GM12878 (cell line): ENCODE measurements at places on chromosomes 2 and 18. TPM values are rescaled to one million over a fixed set of nuclear protein-coding genes. Genes with fewer than 3 reads are reported as not detected.
A peak's percentile ranks its signal among the peaks of the same experiment; 100 is the strongest.

The TSPYL6 gene
- total RNA-seq = not detected in 2 replicates

The RAMP1 gene
- not detected in 2 replicates for total RNA-seq

GRCh38 chr2:216540920-216541319 is 42.3 kb downstream of the RPL37A start:
- no peak for DNase-seq

The CFAP53 gene
- 0.26 TPM in 1 of 2 replicates, not detected in the other for total RNA-seq

- no peak for DNase-seq
These were observed 20.6 kb downstream of the SMAD7 start for GRCh38 chr18:48929941-48930713.

DNA sequence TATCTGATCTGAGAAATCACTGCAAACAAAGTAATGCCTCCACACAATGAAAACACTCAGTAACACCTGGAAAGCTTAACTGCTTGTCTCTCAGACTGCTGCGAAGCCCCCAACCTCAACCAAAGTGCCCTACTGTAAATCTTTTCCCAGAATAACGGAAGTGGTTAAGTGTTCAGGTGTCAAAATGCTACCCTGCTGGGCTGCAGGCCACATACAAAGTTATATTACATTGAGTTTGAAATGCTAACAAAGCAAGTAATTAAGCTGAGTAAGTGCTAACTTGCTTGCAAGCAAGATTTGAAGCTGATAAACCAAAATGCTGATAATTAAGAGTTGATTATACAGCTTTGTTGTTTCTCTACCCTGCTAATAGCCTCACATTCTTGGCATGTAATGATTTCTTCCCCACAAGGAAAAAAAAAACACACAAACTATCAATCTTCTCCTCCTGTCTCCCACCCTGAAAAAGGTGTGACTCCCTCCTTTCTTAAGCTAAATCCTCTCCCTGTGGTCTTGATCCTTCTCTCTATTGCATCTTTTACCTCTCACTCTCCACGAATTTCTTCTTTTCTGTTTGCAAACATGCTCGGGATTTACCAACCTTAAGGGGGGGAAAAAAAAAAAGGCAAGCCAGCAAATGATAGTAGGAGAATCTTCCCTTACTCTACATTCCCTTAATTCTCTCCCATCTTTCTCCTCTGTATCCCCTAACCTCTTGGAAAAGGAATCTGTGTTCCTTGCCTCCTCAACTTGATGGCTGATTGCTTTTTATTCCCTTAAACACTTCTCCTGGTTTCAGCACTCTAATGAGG is 266.8 kb upstream of the SIX3 start:
- no peak for DNase-seq

DNA sequence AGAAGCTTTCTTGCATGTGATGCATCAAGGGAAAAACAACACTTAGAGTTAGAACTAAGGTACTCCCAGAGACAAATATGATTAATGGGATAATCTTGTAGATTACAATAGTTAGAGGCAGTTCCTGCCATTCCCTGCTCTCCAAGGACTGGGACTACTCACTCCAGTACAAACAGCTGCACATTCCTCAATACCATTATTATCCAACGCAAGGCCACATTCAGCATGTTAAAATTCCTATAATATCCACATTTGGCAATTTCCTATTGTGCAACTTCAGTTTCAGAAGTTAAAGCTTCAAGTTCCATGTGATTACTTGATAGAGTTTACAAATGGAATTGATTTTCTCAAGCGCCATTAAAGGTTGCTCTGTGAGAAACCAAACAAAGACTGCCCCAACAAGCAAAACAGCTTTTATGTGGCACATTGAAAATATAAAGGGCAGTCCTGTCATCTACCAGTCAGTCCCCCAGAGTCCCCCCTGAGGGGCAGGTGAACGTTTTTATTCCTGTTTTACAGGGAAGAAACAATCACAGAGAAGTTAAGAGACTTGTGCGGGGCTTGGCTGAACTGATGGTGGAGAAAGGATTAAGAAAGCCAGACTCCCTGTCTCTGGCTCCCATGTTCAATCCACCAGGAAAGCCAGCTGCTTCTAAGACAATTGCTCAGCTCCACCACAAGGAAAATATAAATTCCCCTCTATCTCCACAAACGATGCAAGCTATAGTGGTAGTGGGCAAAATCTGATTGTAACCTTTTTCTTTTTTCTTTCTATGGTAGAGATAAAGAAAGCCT is 72.6 kb downstream of the TXNL1 start:
- no peak for DNase-seq

- no peak for DNase-seq
These were observed 11.9 kb downstream of the TNS1 start for GRCh38 chr2:217990791-217991465.

The LYPD1 gene
- not detected in 2 replicates for total RNA-seq

GRCh38 chr2:239911641-239912071 is 113.5 kb downstream of the NDUFA10 start:
- no peak for DNase-seq

The SERPINB13 gene
- total RNA-seq = not detected in 2 replicates

- no peak for DNase-seq
These were observed 326.3 kb upstream of the MC4R start for GRCh38 chr18:60698901-60699300.

GRCh38 chr2:164913011-164913410 is 42.3 kb downstream of the SLC38A11 start:
- no peak for DNase-seq

DNA sequence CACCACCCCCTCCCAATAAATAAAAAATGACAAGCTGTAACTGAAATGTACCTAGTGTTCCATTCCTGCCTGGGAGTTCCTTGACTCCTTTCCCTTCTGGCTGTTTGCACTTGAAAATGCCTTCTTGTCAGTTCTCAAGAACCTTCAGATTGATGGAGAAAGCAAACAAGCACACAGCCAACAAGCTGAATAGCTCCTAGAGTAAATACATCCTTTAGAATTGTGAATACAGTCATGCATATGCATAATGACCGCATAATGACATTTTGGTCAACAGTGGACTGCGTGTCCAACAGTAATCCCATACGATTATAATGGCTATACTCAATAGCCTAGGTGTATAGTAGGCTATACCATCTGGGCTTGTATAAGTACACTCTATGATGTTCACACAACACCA is 97.0 kb downstream of the LYPD6 start:
- DNase-seq = no peak

The RGPD4 gene
- not detected in 2 replicates for total RNA-seq

The ASXL3 gene
- total RNA-seq = 0.15 TPM in 1 of 2 replicates, not detected in the other

- DNase-seq = no peak
These were observed 111.4 kb downstream of the FTCDNL1 start for GRCh38 chr2:199739413-199740110.

DNA sequence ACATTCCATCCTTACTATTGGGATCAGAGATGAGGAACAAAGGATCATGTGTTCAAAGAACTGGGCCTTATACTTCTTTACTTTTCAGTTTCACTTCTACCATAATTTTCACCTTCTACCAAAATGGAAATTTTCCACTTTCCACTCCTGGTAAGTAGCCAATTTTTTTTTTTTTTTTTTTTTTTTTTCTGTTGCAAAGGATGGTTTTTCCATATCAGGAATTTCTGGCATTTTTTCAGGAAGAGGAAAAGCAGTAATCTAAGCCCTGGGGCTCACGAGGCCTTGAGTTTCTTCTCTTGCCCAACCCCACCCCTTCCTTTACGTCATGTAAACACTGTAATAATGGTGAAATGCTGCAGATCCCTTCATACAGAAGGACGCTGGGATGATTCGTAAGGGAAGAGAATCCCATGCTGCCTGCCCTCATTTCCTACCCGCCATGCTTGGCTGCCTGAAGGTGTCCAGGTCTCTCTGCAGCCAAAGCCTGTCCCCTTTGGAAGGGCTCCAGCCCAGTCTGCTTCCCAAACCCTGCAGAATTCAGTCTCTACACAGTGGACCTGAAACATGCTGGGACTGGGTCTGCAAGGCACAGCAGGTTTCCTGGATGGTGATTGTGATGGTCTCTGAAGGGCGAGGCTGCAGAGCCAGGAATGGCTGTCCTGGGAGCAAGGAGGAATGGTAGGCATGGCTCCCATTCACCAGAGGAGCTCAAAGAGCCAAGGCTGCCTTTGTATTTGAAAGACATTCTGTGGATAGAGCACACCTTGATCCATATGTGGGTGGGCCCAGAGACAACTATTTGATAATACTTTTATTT is 57.0 kb downstream of the EFR3B start:
- no peak for DNase-seq

DNA sequence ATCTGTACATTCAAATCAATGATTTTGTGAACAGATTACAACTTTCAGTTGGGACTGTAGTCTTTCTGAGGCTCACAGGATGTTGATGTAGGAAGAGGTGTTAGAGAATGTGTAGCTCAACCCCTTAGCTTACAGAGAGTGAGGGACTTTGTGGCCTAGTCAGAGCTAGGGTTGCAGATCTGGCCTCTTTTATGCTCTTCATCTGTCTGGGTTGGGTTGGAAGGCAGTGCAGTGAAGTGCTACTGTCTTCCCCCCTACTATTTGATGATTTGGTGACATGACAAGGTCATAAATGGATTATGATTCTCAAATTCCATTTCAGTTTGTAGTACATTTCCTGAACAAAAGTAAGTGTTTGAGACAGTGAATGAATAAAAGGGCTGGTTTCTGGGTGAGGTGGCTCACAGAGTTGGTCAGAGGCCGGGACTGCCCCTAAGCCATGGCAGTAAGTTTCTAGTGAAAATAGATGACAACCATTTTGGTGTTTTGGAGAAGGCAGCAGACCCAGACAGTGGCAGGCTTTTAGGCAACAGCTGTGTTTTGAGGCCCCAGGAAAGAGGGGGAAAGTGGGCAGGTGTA is 21.6 kb downstream of the MAP4K4 start:
- DNase-seq = no peak

The ANKRD44 gene
- 93.8 and 96.3 TPM in 2 replicates for total RNA-seq

- peak; percentile 45 for DNase-seq
These were observed 60.3 kb upstream of the AGPS start for GRCh38 chr2:177332026-177332991.
